Daoy (cell line): ENCODE measurements at places on chromosomes 1 and 21. TPM values are rescaled to one million over a fixed set of nuclear protein-coding genes. Genes with fewer than 3 reads are reported as not detected.

GRCh38 chr1:244199902-244200301, 148.8 kb downstream of the ZBTB18 start:
- no peak for DNase-seq

DNA sequence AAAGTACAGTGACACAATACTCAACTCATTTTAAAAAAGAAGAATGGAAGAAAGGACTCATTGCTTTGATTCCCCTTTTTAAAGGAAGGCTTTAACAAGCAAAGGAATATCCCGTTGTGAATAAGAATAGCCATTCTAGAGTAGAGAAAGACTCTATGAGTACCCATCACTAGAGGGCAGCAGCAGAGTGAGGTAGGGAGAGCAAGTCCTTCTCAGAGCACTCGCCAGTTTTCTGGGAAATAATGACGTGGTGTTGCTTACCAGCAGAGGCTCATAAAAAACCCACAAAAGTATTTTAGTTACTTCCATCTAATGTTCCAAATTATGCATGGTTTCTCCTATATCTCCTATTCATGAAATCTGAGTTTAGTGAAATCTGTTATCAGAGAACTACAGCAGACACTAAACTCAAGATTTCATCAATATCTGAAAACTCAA, 74.6 kb downstream of the USP24 start:
- DNase-seq: peak; percentile 80

DNA sequence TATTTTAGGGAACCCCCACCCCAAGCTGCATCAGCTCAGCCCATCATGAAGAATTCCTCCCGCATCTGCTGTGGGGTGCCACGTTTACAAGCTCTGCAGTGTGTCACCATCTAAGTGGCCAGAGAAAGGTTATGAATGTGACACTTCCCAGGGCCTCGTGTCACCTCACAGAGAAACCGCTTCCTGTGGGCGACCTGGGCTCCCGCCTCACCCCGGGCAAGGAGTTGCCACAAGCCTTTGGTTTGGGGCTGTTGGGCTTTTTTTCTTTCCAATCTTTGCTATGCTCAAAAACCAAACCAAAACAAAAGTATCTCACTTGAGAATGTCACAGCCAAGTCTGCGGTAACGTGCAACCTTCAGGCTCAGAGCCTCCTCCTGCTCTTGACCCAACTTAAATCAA, 82.1 kb upstream of the ARHGEF16 start:
- no peak for DNase-seq

GRCh38 chr1:183968386-183968785, 69.1 kb downstream of the COLGALT2 start:
- DNase-seq: no peak

GRCh38 chr1:182783068-182783467, 6.5 kb upstream of the NPL start:
- peak; percentile 10 for DNase-seq

DNA sequence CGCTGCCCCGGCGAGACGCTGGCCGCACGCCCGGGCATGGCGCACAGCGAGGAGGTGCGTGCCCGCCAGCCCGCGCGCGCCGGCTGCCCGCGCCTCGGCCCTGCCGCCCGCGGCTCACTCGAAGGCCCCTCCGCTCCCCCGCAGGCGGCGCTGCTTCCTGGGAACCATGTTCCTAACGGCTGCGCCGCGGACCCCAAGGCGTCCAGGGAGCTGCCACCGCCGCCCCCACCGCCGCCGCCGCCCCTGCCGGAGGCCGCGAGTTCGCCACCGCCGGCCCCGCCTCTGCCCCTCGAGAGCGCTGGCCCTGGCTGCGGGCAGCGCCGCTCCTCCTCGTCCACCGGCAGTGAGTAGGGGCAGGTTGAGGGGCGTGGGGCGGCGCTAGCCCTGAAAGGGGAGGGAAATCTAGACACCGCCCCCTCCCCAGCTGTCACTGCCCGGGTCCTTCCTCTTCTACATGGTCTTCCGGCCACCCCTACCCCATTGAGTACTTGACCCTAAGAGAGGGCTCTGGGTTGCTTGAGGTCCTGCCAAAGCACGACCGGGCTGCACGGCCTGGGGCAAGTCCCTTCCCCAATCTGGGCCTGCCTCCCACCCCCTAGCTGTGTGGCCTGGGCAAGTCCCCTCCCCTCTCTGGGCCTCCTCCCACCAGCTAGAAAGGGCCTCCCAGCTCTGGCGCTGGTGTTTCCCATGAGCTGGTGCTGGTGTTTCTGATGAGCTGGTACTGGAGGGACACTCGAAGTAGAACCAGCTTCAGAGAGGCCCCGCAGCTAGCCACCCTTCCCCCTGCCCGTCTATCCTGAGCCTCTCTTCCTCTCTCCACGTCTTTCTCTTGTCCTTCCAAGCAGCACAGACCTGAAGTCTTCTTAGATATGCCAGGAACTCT, 17.0 kb downstream of the TNFRSF25 start:
- DNase-seq: peak; percentile 63

DNA sequence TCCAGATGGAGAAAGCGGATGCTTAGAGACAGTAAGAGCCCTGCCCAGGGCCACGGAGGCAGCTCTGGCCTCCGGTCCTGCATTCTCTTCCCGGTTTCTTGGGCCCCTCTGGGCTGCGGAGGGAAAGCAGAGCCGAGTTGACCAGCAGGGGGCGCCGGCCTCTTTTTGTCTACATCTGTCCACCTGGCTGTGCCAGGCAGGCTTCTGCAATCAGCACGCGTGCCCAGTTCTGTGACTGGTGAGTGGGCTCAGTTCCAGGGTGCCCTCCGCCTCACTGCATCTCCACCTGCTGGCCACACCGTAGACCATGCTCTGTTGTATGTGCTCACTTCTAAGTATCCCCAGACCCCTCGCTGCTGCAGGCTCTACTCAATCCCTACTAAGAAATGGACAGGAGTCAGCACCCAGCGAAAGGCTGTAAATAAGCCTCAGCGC, 6.7 kb upstream of the HUNK start:
- DNase-seq: peak; percentile 86

- no peak for DNase-seq
Measured at GRCh38 chr1:74714429-74715235, 18.2 kb downstream of the CRYZ start.

- DNase-seq: no peak
Measured at GRCh38 chr1:237355022-237355421, 313.0 kb downstream of the RYR2 start.

DNA sequence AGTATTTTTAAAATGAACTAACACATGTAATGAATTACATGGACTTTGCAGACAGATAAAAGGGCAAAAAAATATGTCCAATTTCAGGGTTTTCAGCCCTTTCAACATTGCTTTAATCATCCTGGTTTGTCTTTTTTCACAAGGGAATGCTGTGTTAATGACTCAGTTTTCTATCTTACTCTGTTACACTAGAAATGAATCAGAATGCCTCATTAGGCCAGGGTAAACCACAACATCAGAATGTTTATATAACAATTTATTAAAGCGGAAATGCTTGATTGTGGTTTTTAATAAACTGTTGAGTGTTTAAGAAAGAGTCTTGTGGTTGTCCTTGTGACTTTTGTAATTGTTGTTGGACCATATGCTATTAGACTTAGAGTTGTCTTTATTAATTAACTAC, 13.5 kb downstream of the GORAB start:
- DNase-seq: peak; percentile 9

GRCh38 chr1:243575070-243575469, 275.0 kb downstream of the AKT3 start:
- no peak for DNase-seq

DNA sequence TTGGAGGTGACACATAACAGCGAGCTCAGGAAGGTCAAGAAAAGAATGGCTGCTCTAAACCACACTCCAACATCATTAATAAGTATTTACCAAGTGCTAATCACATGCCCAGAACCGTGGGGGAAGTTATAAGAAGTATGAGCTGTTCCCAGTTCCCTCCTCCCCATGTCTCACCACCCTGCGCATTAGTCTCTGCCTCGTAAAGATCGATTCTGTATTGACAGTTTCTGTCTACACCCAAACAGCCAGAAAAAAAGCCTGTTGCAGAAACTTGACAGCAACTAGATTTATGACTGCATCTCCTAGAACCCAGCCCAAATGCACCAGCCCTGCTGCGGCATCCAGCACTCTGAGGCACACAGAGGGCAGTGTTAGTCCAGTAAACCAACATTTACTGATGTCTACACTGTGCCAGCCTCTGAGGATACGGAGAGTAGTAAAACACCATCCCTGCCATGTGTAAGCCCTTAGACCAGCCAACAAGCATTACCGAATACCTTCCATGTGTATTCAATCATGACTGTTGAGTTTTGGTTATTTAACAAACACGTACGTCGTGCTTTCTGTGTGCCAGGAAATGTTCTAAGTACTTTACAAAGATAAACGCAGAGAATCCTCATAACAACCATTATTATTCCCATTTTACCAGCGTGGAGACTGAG, 63.6 kb upstream of the ZBTB40 start:
- no peak for DNase-seq

DNA sequence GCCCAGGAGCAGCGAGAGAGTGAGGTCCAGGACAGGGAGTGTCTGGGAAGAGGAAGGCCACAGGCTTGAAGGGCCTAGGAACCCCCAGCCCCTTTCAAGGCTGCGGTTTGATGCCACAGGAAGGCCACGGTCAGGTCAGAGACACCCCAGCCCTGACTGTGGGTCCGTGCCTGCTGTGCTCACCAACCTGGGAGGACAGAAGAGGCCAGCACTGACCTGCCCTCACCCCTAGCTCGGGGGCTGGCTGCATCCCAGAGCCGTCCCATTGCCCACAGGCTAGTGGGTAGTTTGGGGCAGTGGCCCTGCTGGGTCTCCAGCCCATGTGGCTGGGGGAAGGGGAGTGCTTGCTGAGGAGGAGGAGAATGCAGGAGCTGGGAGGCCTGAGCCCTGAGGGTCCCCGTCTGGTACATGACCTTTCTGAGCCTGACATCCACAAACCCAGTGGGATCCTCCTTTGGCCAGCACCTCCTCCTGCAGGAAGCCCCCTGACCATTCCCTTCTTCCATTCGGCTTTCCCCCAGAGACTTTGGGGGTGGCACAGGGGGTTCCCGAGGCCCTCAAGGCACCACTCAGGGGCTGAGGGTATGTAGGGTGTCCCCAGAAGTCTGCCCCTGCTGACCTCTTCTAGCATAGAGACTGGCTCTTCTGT, 54.3 kb downstream of the WNT9A start:
- DNase-seq: no peak

The CNIH3 gene
- total RNA-seq: 13.6 and 19.5 TPM in 2 replicates

The FCRL1 gene
- not detected in 2 replicates for total RNA-seq

The GNB1 gene
- 49.3 and 50.1 TPM in 2 replicates for total RNA-seq

The OR2T2 gene
- total RNA-seq: not detected in 2 replicates

The NBPF14 gene
- 6.2 and 10.9 TPM in 2 replicates for total RNA-seq

The FOXJ3 gene
- total RNA-seq: 33.8 and 42.1 TPM in 2 replicates

The CFAP45 gene
- total RNA-seq: 0.46 and 1.7 TPM in 2 replicates
